Effector CD8-positive, alpha-beta T cell (primary cell): ENCODE measurements at places on chromosomes 7 and 10.

DNA sequence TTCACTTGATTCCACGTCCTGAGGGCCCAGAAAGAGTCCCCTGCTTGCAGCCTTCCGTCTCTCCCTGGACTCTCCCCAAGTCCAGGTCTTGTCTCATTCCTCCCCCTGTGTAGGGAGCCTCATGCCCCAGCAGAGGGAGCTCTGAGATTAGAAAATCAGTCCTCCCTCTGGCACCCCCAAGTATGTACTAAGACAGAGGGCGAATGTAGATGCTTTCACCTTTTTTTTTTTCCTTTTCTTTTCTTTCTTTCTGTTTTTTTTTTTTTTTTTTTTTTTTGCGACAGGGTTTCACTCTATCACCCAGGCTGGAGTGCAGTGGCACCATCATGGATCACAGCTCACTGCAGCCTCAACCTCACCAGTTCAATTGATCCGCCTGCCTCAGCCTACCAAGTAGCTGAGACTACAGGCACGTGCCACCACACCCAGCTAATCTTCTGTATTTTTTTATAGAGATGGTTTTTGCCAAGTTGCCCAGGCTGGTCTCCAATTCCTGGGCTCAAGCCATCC lies 10.3 kb downstream of the SFXN3 start:
- DNase-seq: peak; percentile 68

DNA sequence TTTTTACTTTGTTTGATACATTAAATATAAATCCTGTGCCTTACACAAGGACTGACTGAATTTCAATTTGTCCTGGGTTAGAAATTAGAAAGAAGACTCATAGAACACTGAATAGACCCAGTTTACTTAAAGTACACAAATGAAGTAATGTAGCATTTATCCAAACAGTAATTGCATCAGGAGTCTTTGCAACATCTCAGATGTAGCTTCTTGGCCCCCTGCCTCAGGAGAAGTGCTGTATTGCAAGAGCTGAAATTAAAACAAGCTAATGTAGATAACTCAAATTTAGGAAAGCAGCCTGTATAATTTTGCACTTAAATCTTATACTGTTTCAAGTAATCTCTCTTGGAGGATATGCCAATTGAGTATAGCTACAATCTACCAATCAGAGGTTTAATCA lies 54.3 kb upstream of the KCND2 start:
- no peak for DNase-seq

DNA sequence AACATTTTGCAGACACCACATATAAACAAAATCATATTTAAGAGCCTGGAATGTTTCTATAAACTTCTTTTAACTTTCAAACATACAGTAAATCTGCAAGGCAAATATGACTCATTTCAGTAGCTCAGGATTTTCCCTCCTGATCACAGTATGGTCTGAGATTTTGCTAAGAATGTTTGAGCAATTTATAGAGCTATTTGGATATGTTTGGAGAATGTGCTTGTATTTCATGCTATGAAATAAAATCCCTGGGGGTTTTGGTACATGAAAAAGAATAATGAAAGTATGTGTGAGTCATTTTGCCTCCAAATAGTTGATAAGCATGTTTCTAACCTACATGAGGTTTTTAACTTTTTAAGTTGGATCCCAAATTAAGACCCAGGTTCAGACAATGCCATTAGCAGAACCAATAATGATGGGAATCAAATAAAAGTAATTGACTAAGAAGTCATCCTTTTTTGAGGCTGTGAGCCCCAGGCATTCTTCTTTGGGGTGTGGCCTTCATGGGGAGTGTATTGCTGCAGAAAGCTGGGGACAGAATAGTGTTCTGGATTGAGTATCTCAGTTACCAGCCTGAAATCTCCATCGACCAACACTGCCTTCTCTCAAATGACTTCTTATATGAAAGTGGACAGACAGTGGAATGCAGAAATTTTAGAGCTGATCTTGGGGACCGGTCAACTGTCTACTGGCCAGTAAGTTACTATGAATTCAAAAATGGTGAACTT lies 66.1 kb upstream of the AGBL3 start:
- DNase-seq: no peak

GRCh38 chr7:28349637-28350036 lies 62.7 kb upstream of the CREB5 start:
- DNase-seq: no peak

DNA sequence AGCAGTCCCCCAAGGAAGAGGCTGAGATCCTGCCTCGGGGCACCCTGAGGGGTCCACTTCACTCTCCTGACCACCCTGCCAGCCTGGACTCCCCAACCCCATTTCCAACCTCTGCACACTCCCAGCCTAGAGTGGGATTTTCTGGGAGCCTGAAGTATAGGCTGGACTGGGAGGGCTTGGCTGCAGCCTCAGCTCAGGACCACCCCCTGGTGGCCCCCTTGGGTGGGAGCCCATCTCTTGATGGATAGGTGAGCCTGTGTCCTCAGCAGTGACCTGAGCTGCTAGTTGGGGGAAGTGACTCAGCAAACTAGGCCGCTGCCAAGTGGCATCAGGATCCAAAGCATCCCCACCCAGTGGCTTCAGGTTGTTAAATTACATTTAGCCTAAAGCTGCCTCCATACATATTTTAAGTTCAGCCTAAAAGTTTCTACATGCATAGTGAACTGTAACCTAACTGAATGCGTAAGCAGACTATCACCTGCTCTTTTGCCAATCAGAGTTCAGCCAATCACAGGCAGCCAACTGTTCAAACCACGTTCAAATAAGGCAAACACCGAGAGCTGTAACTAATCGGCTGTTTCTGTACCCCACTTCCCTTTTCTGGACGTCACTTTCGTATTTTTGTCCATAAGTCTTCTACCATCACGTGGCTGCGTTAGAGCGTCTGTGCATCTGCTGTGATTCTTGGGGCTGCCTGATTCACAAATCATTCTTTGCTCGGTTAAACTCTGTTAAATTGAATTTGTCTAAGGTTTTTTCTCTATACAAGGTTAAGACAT lies 144.0 kb downstream of the PLPP4 start:
- DNase-seq: no peak

- no peak for DNase-seq
These were observed 523.2 kb upstream of the IGFBP3 start for GRCh38 chr7:46444256-46444655.

DNA sequence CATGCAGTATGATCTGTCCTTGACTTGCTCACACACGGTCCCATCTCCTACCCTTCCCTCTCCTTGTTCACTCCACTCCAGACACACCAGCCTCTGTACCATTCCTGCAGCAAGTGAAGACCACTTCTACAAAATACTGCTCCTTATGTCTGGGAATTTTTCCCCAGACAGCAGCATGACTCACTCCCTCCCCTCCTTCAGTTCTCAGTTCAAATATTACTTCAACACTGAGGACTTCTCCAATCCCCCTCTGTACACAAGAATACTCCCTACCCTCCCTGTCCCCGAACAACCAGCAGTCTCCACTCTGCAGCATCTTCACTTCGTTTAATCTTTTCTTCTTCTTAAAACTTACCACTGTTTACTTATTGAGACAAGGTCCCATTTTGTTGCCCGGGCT lies 474.0 kb downstream of the GPAM start:
- DNase-seq: no peak

DNA sequence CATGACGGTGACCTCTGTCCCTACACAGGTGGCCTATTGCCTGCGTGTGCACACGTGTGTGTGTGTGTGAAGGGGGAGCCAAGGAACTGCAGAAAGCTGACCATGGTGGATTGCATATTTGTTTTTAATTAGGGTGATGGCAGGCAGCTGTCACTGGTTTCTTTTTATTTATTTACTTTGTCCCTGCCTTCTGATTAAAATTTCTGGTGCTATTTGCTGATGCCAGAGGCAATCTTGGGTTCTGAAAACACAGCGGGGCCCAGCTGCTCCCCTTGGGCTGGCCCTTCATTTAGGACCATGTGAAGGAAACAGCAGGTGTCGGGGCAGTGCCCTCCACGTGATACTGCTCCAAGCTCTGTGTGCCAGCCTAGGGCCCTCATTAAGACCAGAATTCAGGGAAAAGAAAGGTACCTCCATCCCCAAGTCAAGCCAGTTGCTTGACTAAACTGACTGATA lies 71.3 kb upstream of the PODXL start:
- DNase-seq: no peak

DNA sequence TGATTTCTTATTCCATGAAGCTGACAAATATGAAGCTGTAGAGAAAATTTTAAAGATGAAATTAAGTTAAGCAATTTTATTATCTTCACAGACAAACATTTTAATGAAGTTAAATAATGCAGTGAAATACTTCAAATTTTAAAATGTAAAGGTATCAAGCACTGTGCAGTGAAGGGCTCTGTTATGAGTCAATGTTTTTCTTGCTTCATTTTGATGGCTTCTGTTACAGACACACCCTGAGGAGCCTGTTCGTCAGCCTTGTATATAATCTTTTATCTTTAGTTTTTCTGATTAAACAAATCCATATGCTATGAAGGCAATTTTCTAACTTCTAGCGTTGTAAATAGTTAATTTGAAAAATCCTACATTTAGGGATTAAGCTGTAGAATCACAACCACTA lies 18.5 kb downstream of the VSTM2A start:
- no peak for DNase-seq

DNA sequence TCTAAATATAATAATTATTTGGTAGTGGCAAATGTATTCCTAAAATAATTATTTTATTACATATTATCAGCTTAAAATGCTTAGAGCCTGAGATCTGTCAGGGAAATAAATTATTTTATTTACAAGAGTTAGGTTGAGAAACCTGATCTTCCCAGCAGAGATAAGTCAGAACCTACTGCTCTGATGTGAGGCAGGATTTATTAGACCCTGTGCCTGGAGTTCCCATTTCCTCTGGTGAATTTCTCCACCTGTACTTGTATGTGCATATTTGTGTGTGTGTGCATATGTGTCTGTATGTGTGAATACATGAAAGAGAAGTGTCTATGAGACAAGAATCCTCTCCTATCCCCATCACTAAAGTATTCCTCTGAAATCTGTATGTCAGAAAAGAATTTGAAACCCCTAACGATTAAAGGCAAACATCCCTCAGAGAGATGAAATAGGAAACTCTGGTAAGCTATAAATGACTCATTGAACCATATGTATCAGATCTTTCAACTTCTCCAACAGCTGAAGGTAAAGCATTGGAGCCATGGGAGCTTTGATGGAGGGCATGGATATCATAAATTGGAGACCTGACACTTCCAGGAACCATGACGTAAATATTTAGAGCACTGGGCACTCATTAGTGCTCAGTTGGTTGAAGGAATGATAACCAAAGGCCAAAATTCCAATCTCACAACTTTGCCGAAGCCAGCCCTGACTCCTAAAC lies 190.9 kb downstream of the XPNPEP1 start:
- DNase-seq: no peak

DNA sequence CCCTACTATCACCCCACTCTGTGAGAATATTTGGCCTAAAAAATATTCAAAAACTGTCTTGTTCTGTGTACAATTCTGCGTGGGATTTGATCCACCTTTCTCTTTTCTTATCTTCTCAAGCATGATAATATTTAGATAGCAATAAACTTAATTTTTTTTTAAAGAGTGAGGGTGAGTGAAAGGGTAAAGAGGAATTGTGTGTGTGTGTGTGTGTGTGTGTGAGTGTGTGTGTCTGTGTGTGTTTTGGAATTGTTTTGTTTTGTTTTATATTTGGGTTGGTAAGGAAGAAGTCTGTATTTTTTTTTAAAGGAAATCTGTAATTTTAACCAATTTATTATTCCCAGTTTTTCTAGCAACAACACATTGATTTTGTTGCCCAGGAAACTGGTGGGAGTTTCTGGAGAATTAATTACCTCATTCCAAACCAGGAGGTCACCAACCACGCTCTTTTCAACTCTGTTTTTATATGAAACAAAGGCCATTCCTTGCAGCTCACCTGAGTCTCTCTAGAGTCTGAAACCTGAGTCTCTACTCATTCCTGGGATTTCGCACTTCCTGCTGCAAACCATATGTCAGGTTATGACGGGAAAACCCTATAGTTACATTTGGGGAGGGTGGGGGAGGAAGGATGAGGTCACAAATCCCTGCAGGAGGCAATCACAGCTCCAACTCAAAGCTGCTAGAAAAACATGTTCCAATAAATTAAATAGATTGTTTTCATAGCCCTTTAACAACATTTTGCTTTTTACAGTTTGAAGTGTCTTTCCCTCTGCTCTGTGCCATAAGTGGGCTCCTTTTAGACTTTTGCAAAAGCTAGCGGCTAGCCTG lies 38.1 kb upstream of the XPNPEP1 start:
- DNase-seq: no peak

DNA sequence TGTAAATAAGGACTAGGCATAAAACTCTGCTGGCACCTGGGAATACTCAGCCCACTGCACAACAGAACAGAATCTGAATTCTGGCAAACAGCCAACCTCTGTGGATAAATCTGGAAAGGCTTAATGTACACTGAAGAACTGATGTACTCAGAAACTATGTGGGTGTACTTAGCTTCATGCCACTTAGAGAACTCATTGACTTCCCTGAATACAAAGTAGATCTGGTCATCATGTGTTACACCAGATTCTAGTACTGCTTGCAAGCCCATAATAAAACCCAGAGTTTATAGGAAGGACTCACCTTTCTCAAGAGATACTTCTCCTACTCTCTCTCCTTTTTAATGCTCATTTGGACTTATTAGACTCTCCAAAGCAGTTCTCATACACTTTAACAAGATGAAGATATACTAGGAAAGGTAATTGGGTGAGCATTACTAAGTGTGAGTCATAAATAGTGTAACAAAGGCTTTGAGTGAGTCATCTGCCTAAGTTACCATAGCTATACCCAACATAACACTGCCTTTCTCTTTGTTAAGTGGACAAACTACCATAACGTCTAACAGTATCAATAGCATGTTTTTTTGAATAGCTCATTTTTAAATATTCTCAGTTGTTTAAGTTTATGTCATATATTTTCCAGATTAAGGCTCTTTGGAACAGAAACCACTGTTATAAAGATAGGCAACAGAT lies 309.1 kb downstream of the MDFIC start:
- no peak for DNase-seq

DNA sequence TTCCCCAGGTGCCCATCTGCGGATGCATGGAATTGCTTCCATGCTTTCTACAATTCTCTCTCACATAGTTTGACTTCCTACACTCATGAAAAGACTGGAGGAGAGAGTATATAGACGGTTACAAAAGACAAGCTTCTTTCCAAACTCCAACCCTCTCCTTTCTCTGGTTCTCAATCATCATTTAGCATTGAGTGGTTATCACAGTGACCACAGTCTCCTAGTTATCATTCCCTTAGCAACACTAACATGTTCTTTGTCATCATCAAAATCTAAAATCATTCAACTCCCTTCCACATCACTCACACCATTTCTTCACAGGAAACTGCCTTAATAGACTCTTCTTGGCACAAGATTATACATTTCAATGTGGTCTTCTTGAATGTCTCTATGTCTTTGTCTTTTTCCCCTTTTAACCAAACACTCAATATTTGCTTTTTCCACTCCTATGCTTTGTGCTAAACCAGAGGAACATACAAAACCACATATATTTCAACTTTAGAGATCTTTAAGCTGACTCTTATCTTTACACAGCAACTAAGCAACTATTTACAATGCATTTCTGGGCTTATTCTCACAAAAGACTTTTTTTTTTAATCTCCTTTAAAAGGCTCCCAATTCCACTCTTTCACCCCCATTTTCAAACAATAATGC lies 126.3 kb downstream of the CNOT4 start:
- DNase-seq: no peak
